ENCODE measurements at places on chromosomes 3 and 15.

DNA sequence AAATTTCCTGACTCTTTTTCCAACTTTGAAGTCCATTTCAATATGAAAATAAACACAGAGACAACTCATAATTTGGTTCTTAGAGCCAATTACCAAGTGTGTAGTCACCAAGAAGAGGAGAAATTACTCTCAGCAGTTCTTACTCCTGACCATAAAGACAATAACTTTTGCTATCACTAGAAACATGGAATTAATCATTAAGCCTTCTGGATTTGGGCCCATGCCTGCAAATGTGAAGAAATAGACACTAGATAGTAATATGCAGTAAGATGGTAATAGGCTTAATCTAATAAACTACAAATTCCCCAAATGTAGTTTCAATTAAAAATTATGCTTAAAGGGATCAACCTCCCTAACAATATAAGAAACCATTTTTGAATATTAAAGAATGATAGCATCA lies 185.1 kb upstream of the AGTR1 start:
- DNase-seq: no peak

- DNase-seq: no peak
Observed at GRCh38 chr3:121624147-121624899, 31.1 kb downstream of the FBXO40 start.

GRCh38 chr15:63938486-63939061 lies 104.8 kb upstream of the HERC1 start:
- no peak for DNase-seq

DNA sequence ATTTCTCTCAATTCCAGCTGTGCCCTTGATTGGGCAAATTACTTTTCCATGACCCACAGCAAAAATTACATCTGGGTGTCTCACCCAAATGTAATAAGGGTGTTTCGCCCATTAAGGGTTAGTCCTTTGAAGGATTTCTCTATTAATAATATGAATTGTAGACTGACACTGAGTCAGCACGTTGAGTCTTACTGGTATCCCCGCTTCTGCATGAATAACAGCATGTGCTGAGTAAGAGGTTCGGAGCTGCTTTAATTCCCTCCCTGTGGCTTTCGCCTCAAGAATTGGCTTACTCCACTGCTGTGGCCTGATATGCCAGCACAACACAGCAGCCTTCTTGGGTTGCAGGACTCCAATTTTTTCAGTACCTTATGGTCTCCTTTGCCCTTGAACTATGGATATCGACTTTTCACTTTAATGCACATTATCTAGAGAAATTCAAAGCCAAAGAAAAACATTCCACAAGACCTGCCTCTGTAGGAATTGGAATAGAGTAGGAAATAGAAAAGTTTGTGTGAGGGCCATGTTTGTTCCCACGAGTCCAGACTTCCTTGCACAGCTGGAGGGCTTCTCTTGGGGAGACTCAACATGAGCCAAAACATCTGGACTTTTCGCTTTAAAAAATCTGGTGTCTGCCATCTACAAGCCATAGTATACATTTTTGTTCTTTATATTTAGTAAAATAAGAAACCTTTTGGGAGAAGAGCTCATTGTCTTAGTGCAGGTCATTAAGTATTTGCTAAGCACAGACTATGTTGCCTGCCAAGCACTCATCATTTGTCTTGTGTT lies 20.7 kb upstream of the ERC2 start:
- DNase-seq: no peak

DNA sequence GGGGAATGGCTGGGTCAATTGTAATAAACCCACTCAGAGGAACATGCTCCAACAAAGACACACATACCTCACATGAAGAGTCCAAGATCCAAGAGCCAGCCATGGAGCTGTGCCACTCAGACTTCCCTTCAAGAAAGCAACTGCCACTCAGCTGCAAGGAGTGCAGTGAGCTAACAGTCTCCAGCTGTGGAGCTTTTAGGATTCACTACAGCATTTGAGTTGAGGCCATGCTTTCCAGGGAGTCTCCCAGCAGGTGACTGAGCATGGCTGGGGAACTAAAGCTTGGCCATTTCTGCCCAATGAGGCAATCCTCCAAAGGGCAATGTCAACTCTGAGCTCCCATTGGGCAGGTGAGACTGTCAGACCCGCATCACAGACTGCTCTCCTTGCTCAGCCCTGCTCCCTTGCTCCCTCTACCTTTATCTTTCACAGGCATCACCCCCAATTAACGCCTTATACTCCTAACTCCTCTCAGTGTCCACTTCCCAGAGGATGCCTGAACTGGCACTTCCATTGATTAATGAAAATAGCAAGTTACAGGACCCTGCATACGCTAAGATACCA lies 165.3 kb upstream of the CTNNB1 start:
- no peak for DNase-seq

DNA sequence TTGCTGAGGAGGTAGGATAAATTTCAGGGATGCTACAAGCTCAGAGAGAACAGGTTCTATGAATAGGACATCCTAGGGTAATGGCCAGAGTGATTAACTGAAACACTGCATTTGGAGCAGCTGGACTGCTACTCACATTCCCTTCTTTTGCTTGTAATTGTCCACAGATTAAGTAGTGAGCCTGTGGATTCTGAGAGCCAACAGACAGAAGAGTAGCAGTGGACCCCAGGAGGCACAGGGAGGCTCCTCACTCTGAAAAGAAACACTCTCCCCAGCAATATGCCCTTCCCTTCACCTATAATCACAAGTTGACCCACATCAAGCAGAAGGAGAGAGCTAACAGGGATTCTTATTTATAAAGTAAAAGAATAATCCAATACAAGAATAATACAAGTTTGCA lies 10.6 kb upstream of the RFX7 start:
- no peak for DNase-seq

DNA sequence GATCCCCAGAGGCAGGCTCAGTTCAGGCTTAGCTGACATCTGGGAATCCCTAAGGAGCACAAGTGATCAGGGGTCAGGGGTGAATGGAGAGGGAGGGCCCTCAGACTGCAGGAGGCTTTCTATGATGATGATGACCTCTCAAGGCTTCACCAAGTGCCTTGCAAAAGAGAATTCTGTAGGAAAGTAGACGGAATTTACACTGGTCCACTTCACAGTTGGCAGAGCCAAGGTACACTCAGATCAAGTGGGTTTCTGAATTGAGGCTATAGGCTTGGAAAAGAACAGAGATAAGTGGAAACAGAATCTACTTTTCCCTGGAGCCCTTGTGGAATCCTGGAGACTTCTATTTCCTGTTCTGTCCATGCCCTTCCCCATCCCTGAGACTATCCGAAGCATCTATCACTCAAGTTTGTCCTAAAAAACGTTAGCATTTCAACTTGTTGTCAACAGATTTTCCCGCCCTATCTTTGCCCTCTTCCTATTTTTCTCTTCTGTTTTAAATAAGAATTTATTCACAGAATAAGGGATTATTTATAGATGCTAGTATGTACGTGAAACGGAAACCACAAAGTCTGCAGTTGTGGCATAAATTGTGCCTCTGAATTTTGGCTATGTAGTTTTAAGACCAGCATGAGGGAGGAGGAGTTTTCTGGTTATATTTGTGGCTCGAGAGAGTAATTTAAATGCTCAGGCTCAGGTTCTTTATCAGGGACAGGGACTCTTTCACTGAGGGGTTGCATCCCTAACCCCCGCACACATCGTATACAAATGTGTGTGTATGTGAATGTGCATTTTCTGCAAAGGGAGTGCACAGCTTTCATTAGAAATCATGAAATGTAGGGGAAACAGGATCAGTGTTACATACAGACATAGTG lies 12.8 kb downstream of the GCSAM start:
- DNase-seq: no peak

DNA sequence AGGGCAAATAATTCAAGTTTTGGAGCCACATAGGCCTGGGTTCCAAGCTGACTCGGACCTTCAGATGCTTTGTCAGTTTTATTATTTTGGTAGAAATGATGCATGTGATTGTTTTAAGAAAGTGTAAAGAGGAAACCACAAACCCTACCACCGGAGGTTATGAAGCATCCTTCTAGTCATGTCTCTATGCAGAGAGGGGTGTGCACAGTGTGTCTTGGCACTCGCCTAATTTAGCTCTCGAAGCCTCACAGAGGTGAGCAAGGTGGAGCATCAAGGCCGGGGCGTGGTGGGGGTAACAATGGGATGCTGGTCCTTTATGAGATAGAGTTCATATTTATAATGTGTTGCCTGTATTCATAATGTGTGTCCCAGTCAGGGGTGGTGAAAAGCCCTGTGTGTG lies 63.7 kb upstream of the SMAD6 start:
- no peak for DNase-seq
